ENCODE measurements at places on chromosomes 13 and 19.

DNA sequence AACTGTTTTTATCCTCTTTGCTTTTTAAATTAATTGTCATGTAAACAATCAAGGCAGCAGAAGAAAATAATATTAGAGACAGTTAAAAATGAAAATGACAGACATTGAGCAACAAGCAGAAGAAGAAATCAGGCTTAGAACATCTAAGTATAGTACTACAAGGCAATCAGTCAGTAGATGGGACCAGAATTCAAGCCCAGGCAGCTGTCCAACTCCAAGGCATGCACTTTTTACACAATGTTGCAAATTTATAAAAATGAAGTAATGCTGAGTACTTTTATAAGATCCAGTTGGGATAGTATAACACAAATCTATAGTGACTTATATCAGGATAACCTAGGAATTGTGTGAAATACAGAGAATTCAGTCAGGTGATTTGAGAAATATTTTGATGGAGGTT is 2815.8 kb downstream of the PCDH9 start:
- DNase-seq = no peak

DNA sequence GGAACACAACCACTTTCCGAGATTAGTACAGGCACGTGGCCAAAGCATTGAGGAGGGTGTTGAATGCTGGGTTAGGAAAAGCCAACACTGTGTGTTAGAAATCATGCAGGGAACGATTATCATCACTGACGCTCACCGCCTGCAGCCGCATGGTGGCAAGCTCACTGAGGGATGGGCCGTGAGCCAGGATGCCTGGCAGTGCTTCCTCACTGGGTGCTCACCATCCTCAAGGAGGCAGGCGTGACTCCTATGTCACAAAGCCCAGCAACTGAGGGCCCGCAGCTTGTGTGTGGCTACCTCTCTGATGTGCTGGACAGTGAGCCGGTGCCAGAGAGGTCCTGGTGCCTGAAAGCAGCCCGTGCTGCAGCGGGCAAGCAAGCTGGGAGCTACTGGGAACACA is 30.4 kb upstream of the TIMM44 start:
- DNase-seq = no peak

- DNase-seq = no peak
Measured at GRCh38 chr13:32124743-32125142, 93.2 kb downstream of the FRY start.

- DNase-seq = no peak
Measured at GRCh38 chr13:108919036-108919907, 289.9 kb downstream of the MYO16 start.

GRCh38 chr13:76697288-76697687 is 188.9 kb downstream of the KCTD12 start:
- DNase-seq = no peak

GRCh38 chr19:43534816-43535761 is 2.1 kb downstream of the ZNF575 start:
- DNase-seq = no peak

DNA sequence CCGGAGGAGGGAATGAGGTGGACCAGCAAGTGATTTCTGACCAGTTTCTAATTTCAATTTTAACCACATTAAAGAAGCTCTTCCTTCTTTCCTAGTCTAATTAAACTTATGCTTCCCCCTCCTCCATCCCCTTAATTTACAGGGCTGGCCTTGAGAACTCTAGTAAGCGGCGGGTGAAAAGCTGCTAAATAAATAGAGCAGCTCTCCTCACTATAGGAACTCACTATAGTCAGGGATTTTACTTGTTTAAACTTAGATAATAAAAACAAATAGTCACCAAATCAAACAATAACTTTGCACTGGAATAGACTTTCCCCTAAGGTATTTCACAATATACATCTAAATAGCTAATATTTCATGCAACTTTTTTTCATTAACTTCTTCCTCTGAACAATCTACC is 1838.2 kb upstream of the PRR20A start:
- DNase-seq = no peak

- DNase-seq = no peak
Measured at GRCh38 chr13:93304868-93305613, 78.4 kb downstream of the GPC6 start.

GRCh38 chr19:869245-870177 is 10.0 kb downstream of the CFD start:
- no peak for DNase-seq

- DNase-seq = peak; percentile 52
Measured at GRCh38 chr13:29507356-29507755, 88.1 kb downstream of the SLC7A1 start.

DNA sequence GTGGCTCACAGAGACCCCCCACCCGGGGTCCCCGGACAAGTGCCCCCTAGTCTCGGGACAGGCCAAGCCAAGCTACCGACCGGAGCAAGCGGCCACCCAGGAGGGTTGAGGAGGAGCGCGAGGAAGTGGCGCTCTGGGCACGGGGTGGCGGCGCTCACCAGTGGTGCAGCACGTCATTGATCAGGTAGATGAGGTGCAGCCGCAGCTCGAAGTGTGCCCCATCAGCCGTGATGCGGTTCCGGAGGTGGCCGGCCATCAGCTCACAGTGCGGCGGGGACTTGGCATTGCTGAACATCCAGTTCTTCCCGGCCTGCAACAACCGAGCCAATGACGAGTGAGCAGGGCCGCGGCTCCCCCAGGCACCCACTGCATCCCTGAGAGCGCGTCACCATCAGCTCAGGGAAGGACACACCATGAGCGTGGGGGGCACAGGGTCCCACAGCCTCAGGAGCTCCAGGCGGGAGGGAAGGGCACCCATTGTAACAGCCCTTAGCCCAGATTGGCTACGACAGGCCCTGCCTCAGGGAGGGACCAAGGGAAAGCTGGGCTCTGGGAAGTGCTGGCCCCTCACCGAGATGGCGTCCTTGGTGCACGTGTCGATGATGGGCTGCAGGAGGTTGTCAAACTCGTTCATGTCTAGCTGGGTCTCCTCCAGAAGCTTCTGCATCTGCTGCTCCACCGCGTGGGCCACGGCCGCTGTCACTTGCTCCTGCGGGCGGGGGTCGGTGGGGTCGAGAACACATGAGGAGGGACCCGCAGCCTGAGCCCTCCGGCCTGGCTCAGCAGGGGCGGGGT is 9.6 kb downstream of the CHERP start:
- DNase-seq = no peak

- DNase-seq = no peak
Measured at GRCh38 chr13:111429064-111429558, 108.7 kb downstream of the TEX29 start.

GRCh38 chr13:38191016-38191415 is 158.6 kb upstream of the UFM1 start:
- no peak for DNase-seq

GRCh38 chr13:80265348-80265747 is 75.6 kb downstream of the SPRY2 start:
- no peak for DNase-seq

- DNase-seq = no peak
Measured at GRCh38 chr13:59673286-59673685, 490.4 kb downstream of the DIAPH3 start.

DNA sequence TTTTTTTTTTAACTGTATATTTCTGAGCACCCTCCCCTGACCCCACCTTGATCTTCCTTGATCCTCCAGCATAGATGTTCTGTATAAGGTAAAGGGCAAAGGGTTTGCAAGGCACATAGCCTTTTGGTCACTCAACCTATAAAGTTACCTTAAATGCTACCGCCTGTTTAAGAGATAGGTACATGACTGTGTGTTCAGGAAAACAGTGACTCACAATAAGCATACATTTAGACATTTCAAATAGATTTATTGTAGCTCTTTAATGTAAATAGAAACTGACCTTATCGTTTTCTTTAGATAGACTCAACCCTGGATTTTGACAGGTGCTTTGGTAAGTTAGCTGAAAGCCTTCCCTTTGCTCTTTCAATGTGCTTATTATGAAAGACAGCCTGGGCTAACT is 15.2 kb upstream of the SLC10A2 start:
- DNase-seq = no peak

DNA sequence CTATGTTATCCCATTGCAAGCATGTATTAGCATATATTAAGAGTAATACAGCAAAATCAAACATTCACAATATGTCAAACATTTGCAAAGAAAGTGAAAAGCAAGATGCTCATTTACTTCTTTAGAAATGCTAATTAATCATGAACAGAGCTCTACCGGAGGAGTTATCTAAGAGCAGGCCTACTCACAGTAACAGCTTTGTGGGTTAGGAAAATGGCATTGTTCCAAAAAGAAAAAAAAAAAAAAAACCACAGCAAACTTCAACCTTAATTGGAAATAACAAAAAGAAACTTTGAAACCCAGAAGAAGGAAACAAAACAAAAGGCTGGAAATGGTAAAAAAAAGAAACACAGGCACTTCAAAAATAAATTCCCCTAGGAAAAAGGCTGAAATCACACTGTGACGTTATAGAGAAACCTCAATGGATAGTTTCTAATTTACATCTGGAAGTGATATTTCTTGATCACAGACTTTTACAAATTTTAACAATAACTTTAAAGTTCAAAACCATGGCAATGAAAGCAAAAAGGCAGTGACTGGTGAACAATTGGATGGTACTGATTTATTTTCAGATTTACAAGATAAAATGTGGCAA is 1236.8 kb upstream of the SPRY2 start:
- no peak for DNase-seq

DNA sequence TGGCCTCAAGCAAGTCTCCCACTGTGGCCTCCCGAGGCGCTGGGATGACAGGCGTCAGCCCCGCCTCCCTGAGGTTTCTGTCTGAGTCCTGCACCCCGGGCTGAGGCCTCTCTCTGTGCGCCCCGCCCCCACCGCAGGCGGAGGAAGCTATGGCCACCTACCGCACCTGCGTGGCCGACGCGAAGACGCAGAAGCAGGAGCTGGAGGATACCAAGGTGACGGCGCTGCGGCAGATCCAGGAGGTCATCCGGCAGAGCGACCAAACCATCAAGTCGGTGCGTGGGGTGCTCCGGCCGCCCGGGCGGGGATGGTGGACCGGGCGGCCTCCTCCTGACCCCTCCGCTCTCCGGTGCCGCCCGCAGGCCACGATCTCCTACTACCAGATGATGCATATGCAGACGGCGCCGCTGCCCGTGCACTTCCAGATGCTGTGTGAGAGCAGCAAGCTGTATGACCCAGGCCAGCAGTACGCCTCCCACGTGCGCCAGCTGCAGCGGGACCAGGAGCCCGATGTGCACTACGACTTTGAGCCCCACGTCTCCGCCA is 12.7 kb downstream of the ARHGAP45 start:
- DNase-seq = no peak

DNA sequence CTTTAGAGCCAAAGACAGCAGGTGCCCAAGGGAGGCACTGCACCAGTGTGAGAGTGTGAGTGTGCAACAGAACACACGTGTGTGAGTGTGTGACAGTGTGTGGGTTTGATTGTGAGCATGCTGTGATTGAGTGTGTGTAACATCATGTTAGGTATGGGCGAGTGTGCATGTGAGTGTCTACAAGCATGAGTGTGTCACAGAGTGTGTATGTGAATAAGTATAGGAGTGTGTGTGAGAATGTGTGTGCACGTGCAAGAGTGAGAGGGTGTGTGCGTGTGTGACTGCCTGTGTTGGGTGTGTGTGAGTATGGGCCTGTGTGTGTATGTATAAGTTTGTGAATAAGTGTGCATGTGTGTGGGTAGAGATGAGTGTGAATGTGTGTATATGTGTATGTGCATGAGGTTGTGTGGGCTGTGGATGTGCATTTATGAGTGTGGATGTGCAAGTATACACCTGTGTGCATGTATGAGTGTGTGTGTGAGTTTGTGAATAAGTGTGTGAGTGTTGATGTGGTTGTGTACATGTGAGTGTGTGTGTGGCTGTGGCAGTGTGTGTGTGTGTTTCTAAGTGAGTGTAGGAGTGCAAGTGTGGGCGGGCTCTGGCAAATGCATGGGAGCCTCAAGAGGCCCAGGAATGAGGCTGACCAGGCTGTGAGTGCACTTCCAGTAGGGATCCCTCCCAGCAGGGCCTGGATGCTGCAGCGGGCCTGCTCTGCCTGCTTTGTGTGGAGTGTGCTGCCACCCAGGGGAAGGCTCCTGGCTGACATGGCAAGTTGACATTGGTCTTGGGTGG is 198.4 kb downstream of the COL4A1 start:
- peak; percentile 57 for DNase-seq

- DNase-seq = no peak
Measured at GRCh38 chr19:4583961-4584669, 24.6 kb upstream of the SEMA6B start.

GRCh38 chr19:37932985-37933936 is 26.3 kb downstream of the SIPA1L3 start:
- DNase-seq = peak; percentile 36

DNA sequence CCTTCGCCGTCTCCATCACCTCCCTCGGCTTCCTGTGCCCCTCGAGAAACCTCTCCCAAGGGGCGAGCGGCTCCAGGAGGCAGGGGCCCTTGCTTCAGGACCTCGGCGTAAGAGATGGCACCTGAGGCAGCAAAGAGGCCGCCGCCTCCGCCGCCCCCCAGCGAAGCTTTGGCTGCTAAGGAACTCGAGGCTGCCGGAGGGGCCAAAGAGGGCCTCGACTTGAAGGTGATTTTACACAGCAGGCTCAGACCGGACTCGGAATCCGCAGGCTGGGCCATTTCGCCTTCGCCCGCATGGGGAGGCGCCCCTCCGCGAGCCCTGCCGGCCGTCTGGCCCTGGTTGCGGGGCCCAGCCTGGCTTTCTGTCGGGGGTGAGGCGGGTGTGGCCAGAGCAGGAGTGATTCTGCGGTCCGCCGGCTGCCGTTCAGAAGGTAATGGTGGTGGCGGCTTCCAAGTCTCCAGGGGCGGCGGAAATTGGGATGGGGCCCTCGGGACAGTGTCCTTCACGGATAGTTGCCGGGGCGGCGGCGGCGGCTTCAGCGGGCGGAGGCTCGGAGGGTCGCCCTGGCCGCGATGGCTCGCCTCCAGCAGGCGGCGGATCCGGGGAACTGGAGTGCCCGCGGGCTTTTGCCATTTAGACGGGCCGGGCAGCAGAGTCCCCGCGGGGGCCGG is 1.4 kb downstream of the GGN start:
- DNase-seq = no peak

All from NCI-H187 (cell line).